ENCODE measurements at places on chromosomes 12 and 14.

- DNase-seq, result no peak
Observed at GRCh38 chr14:93186956-93187355, 1.8 kb downstream of the LYSET start.

- DNase-seq, result no peak
Observed at GRCh38 chr14:23445773-23446172, 10.3 kb upstream of the MYH7 start.

DNA sequence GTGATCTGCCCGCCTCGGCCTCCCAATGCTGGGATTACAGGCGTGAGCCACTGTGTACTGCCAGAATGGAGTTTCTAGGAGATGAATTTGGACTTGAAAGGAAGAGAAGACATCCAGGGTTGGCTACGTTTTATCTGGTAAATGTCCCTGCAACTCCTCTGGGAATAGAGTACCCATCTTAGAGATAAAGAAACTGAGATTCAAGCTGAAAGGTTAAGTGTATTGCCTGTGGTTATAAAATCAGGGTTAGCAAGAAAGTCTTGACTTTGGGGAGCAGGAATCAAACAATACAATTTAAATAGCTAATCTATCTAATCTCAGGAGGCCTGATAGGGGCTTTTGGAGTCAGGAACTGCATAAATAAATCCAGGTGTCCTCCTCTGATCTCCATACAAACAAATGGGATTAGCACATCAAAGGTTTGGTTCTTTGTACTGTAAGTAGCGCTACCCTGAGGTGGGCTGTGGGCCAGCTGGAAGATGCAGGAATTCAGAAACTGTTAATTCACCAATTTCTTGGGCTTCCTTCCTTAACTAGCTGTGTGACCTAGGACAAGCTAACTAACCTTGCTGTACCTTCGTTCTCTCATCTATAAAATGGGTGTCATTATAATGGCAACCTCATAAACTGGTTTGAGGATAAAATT, 45.1 kb downstream of the TBX3 start:
- DNase-seq, result peak; percentile 59

- DNase-seq, result no peak
Observed at GRCh38 chr12:25102402-25102801, 92.6 kb downstream of the DNAI7 start.

GRCh38 chr12:89665556-89665955, 43.1 kb downstream of the ATP2B1 start:
- no peak for DNase-seq

- DNase-seq, result no peak
Observed at GRCh38 chr12:51972849-51973273, 21.4 kb downstream of the ACVR1B start.

GRCh38 chr12:53505086-53505485, 2.2 kb downstream of the NPFF start:
- DNase-seq, result no peak

- no peak for DNase-seq
Observed at GRCh38 chr12:129901254-129901653, 2.6 kb downstream of the TMEM132D start.

DNA sequence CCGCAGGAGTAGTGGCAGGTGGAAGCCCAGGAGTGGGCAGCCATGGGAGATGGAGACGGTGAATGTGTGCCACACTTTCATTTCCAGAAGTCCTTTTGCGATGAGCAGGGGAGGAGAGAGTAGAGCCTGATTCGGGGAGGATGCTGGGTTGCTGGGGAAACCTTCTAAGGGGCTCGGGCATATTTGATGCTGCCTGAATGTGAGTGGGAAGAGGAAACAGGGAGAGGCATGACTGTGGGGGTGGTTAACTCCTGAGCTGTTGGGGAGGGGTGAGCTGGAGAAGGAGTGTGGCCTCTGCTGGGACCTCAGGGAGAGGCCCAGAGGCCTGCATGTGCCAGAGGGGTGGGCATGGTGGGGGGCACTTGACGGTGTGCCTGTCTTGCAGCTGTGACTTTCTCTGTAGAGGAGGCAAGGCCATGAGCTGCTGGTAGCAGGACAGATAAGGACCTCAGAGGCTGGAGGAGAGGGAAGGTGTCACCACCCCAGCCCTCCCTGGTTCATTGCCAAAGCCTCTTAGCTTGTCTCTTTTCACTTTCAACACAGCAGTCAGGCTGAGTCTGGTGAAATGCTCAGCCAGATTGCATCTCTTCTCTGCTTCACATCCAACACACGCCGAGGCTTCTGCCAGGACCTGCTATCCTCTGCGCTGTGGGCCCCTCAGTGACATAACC, 11.4 kb downstream of the GLT1D1 start:
- DNase-seq, result no peak

DNA sequence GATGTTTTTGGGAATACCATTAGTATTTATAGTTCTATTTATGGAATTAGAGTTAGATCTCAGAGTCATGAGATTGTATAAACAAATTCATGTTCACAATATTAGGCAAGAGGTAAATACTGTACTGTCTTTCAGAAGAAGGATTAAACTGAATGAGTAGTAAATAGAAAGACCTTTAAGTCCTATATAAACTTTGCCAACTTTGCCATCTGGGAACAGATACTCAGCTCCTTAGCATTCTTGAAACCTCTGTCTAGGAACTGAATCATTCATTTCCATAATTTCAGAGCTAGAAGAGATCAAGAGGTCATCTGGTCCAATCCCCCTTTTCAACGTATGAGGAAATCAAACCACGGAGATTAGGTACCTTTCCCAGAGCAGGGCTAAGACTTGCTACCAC, 141.1 kb downstream of the CAND1 start:
- DNase-seq, result no peak

GRCh38 chr12:77923882-77924281, 93.2 kb downstream of the NAV3 start:
- DNase-seq, result no peak

DNA sequence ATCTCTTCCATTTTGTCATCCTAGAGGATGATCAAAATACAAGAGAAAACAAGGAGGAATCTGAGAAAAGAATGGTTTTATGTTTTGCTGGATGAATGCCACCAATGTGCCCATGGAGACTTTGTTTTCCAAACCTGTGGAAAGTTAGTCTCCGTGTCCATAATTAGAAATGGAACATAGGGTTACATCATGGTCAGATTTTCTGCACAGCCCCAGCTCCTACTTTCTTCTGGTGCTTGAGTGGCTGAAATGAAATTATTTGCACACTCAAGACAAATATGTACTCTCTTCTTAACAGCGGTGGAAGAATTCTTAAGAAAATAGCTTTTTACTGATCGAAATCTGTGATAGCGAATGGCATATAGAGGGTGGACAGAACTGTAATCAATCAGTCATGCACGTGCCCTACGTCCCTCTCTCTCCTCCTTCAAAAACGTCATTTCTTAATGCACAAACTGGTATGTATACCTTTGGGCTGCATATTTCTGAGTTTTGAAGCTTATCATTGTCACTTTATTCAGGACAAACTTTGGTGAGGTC, 825.2 kb downstream of the AACS start:
- DNase-seq, result no peak

- DNase-seq, result no peak
Observed at GRCh38 chr14:24435192-24435810, 5.5 kb downstream of the KHNYN start.

GRCh38 chr14:95107711-95108110, 49.6 kb downstream of the DICER1 start:
- no peak for DNase-seq
